ENCODE measurements at places on chromosomes 2 and 18.

DNA sequence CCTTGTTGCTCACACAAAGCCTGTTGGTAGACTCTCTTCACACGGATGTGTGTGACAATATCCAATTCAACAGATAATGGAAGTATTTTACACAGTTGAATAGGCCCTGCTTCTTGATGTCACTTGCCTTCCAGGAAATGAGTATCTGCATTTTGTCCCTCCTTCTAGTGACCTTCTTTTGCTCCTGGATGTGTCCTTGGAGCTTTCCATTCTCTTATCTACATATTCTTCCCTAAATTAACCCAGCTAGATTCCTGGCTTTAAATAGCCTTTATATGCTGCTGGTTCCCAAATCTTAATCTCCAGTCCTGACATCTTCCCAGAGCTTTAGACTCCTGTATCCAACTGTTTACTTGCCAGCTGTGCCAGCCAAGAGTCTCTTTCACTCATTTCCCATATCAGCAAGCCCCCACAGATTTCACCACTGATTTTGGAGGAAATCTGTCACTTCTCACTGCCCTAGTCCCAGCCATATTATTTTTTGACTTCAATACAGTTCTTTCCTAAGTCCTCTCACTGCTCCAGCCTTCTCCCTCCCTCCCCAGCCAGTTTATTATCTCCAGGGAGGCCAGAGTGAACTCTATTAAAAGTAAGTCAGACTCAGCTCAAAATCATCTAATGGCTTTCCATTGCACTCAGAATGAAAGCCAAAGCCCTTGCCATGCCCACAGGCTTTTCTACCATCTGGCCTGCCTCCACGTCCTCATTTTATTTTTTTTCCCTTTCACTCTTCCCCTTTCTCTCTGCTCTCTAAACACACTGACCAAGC is 170.0 kb downstream of the PDE11A start:
- no peak for DNase-seq

DNA sequence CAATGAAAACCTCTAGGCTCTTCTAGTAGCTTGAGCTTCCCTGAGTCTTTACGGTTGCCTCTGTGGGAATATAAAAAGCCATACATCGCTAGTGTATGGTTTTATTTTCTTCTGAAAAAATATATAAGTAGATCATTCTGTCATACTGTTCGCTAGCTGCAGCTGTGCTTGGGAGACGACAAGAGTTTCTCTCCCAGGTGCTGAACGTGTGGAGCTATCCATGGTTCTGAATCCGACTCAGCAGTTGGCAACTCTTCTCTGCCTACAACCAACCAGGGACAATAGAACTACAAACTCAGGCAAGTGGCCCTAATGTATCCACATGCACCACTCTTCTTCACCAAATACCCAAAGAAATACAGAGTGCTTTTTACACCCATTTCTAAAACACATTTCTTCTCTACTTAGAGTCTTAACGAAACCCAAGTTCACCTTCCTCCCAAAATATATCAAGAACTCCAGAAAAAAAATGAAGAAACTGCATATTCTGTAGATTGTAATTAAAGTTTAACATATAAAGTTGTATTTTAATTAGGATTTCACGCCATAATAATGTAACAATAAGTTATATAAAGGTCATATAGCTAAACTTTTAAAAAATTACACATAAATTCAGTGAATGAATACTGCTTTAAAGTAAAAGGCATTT is 2.2 kb upstream of the KCNH7 start:
- peak; percentile 77 for DNase-seq

DNA sequence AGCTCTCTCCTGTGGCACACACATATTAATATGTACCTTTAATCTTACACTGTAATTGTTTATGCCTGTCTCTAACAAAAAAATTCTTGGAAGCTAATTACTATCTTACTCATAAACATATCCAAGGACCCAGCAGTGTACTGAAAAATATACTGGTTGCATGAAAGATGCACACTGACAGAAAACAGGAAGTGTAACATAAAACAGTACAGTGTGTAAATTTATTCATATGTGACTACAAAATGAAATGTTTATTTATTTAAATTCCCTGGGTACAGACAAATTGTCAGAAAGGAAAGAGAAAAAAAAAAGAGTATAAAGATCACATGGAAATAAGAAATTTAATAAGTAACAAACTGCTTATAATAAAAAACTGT is 28.5 kb downstream of the TMEM131 start:
- no peak for DNase-seq

DNA sequence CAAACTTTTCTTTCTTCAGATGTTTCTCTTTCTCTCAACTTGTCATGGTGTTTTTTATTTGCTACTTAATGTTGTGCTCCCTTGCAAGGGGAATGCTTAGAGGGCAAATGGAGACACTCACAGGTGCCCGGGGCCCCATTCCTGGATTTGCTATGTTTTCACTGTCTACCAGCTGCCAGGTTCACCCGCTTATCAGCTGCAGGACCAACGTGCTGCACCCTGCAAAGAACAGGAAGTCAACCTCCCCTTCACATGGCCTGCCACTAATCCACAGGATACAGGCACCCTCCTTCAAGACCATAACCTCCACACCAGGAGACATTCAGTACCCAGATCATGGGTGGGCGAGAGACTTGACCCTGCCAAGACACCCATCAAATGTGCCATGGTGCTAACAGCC is 237.6 kb upstream of the STON1 start:
- DNase-seq, result no peak

- DNase-seq, result no peak
Measured at GRCh38 chr2:234308813-234309195, 188.1 kb downstream of the ARL4C start.

GRCh38 chr2:143679617-143680016 is 550.4 kb downstream of the ARHGAP15 start:
- DNase-seq, result no peak

GRCh38 chr2:46267616-46268015 is 29.6 kb upstream of the EPAS1 start:
- no peak for DNase-seq

DNA sequence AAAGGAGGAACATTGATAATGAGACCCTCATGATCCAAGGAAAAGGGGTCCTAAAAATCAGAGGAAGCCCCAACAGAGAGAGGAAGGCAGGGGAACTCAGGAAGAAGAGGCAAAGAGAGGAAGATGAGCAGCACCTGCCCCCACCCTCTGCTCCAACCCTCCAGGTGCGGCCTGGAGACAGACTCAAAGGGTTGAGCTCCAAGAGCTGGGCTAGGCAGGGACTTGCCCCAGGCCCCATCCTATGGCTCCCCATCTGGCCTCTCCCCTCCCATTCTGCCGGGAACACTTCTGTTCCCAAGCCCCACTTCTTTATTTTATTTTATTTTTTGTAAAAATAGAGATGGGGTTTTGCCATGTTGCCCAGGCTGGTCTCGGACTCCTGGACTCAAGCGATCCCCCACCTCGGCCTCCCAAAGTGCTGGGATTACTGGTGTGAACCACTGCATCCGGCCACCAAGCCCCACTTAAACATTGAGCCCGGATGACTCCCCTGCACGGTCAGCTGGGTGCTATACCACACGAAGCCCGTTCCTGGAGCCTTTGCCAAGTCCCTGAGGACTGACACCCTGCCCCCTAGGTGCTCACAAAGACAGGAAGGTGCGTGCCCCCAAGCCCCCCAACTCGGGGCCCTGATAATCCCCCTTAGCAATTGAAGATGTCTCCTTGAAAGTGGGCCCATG is 3.8 kb upstream of the GPR55 start:
- DNase-seq, result no peak

- no peak for DNase-seq
Measured at GRCh38 chr2:48050711-48051110, 144.4 kb upstream of the FBXO11 start.

DNA sequence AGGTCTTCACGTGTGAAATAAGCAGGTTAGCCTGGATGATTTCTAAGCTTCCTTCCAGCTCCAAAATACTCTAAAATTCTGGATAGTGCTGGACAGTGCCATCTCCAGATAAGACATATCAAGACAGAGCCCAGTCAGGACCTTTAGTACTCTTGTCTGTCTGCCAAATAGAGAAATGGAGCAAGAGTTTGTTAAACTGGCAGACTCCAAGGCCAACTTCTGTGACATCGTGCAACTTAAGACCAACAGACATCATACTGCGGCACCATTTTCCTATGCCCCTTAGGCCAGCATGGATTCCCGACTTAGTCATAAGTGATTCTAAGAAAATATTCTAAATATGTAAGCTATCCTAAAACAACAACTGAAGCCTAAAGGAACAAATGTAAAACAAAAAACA is 118.6 kb downstream of the RBMS1 start:
- peak; percentile 54 for DNase-seq

- no peak for DNase-seq
Measured at GRCh38 chr2:86305915-86306254, 31.5 kb downstream of the REEP1 start.

DNA sequence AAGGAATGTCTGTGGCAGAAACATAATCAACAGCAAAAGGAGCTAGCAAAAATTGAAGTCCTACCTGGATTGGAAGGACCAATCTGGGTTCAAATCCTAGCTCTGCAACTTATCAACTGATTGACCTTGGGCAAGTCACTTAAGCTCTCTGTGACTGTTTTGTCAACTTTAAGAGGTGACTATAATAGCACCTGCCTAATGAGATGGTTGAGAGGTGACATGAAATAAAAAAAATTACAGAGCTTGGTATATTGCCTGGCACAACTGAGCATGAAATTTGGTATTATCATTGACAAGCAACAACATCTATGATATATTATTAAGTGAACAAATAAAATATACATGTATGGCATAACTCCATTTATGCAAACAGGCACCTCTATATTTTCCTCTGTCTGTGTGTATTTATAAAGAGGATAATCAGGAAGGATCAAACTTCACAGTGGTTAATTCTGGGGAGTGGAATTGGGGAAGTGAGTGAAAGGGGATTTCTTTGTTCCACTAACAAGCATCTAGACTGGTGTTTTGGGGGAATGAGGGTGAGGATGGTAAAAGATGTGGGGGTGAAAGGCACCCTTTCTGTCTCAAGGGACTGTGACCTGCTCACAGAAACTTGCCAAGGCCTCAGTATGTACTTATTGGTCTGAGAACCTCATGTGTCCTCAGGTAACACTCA is 132.8 kb upstream of the SERTAD2 start:
- DNase-seq, result no peak

DNA sequence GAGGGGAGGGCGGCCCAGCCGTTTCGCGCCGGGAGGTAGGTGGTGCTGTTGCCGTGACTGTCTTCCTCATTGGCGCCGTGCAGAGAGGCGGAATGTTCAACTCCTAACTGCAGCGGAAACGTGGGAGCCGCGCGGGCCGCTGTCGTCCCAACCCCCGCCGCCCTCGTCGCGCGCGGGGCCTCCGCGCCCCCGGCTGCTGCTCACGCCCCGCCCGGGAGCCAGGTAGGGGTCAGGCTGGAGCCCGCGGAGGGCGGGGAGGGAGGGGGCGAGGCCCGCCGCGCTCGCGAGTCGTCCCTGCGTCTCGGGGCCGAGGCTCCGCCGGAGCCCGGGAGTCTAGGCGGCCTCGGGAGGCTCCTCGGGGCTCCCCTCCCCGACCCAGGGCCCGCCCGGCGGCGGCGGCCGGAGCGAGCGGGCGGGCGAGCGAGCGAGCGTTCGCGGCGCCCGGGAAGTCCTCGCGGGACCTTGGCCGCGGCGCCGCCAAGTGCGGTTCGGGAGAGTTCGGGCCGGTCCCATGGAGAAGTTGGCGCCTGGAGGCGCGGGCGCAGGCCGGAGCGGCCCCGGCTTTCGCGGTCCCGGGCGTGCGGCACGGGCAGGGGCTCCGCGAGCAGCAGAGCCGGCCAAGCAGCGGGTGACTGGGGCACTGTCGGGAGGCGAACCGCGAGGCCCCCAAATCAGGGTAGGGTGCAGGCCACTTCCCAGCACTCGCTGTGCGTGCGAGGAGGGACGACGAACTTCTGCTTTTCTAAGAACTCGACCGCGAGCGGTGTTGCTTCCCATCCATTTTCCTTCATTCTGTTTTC is at the start of gene MAP3K20:
Gene MAP3K20 (plus strand): TSS at position 66 of the 800 bp plus-strand sequence. CDS start 15,186 bp downstream, outside the sequence.
- peak; percentile 72 for DNase-seq

DNA sequence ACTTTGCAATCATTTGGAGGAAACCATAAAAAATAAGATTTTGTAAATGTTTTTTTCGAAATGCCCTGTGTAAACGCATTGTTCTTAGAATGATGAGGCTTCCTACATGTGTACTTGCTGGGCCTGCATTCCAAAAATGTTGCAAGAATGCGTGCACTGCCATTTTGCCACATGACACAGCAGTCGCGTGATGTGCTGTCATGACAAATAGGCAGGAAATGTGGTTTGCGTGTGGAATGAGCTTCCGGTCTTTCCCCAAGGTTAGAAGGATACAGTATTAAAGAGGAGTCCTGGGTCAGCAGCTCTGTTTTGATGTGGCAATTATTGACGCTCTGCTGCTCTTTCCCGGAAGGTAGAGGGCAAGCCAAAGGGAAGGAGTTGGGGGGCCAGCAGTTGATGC is 18.1 kb upstream of the SERPINB2 start:
- DNase-seq, result peak; percentile 73

GRCh38 chr2:430291-431040 is 142.6 kb upstream of the ALKAL2 start:
- no peak for DNase-seq

GRCh38 chr2:202635428-202636212 is 851 bp downstream of the FAM117B start:
- DNase-seq, result peak; percentile 79

DNA sequence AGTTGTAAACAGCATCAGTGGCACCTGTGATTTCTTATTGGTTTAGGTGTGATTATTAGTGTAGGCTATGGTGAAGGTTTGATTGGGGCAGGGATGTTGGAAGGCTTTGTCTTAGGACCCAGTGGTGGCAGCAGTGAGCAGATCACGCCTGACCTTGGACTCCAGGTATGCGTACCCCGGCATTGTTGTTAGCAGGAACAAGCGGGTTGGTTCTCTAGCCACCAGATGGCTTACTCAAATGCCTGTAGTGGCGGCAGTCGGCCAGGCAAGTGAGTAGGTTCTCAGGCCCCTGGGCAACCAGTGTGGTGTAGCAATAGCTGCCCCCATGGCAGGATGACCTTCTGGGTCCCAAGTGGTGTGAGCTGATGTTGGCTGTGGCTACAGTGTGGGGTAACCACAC is 558.3 kb downstream of the KCNJ3 start:
- DNase-seq, result no peak

All from MCF 10A (cell line).